ENCODE measurements at places on chromosomes 11 and 22.

GRCh38 chr11:73397468-73398131 lies 21.4 kb downstream of the RELT start:
- DNase-seq: peak; percentile 67

DNA sequence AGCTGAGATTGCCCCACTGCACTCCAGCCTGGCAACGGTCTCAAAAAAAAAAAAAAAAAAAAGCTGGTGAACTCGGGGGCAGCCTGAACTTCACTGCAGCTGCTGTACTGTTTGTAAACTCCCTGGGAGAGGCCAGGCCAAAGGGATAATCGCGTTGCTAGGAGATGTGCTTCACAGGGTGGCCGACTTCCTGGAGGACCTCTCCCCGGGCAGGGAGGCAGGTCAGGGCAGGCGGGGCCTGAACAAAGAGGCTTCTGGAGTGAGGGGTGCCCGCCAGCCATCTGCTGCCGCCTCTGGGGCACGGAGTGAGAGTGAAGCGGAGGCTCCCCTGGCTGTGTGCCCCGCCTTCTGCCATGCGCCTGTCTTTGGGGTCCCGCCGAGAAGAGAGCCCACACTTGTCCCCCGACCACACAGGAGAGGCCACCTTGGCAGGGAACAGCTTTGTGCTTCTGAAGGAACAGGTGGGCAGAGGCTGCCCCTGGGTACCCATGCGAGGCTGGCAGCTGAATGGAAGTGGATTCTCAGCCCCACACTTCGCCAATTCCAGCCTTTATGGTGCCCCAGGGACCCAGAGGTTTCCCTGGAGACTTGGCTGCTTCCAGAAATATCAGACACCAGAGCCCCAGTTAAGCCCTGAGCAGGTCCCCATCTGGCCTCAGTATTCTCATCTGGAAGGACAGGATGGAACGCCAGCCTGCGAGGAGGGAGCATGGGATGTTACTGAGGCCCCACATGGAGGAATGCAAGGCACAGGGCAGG lies 29.6 kb downstream of the TMEM184B start:
- no peak for DNase-seq

DNA sequence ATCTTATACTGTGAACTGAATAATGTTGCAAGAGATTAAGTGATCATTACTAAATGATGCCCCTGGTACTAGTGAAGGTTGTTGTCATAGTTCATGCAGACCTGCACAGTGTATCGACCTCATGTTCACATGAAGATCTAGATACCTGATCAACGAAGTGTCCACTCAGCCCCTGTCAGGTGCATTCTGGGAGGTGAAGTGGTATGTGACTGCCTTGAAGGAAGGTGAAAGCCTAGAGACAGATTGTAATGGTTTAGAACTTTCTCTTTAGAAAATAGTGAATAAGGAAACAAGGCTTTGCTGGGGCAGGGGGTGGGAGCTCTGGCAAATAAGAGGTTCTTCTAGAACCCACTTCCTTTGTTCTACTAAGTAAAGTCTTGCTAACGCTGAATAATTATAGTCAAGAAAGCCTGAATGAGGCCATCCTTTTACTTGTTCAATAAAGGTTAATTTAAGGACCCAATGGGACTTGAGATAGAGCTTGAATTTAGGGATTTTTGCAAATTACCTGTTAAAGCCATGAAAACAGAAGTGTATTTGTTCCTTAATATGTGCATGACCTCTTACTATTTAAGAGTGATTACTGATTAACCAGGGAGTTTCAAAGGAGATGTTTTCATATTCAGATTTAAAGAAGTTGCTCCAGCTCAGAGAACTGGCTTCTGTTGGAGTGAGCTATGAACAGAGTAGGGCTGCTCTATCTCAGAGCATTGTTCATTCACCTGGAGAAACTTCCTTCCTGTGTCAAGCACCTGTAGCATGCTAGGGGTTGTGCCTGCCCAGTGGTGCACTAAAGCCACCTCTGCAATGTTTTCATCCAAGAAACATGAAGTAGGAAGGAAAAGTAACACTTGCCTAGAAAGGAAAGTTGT lies 45.3 kb downstream of the C22orf31 start:
- no peak for DNase-seq

DNA sequence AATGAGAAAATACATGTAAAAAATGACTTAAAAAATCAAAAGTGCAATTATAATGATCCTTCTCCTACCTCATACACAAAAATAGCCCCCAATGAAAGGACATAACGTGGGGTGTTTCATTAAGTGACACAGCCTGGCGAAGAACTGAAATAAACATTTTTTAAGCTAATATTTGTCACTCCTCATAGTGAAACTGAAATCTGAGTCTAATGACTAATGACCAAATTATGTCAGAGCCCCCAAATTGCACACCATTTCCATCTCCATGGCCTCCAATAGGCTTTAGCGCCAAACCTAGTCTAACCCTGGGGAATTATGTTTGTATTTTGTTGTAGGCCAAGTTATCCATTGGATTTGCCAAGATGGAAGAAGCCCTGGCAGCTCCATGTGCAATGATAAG lies 119.1 kb downstream of the WT1 start:
- no peak for DNase-seq

DNA sequence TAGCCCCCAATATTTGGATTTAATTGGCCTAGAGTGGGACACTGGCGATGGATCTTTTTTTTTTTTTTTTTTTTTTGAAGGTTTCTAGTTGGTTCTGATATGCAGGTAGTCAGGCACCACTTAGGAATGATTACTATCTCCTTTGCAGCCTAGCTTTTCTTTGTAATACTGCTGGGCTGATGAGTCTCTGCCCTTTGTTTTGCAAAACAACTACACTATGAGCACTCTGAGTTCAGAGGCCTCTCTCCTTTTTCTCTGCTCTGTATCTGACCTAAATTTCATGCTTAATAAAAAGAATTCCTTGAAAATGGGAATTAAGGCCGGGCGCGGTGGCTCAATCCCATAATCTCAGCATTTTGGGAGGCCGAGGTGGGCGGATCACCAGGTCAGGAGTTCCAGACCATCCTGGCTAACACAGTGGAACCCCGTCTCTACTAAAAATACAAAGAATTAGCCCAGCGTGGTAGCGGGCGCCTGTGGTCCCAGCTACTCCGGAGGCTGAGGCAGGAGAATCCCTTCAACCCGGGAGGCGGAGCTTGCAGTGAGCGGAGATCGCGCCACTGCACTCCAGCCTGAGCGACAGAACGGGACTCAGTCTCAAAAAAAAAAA lies 1312.3 kb downstream of the FAM181B start:
- DNase-seq: no peak

DNA sequence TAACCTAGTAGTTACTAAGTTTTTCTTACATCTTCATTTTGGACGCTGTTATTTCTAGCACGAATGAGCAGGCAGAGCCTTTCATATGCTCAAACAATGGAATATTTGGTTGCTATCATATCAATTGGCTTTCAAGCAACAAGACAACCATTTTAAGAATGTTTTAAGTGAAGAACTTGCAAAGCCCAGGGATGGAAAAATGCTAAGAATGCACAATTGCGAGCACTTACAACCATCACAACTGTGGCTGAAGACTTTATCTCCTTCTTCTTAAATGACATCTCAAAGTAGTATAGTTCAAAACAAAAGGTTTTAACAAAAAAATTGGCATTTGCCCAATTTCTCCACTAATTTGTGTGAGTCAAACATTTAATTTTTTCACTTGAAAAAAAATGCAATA lies 8.3 kb upstream of the MMP1 start:
- DNase-seq: no peak

- DNase-seq: no peak
These were observed 5.9 kb upstream of the ALKBH3 start for GRCh38 chr11:43874738-43875137.

- DNase-seq: no peak
These were observed 42.0 kb downstream of the MCHR1 start for GRCh38 chr22:40721266-40721665.

GRCh38 chr11:78022397-78023396 lies at the start of gene KCTD14:
Gene KCTD14, minus strand, starts transcription at chr11:78023276. Its CDS starts 27 bp downstream, at chr11:78023249.
- DNase-seq: no peak

- no peak for DNase-seq
These were observed 71.4 kb upstream of the BMAL1 start for GRCh38 chr11:13206086-13206640.

DNA sequence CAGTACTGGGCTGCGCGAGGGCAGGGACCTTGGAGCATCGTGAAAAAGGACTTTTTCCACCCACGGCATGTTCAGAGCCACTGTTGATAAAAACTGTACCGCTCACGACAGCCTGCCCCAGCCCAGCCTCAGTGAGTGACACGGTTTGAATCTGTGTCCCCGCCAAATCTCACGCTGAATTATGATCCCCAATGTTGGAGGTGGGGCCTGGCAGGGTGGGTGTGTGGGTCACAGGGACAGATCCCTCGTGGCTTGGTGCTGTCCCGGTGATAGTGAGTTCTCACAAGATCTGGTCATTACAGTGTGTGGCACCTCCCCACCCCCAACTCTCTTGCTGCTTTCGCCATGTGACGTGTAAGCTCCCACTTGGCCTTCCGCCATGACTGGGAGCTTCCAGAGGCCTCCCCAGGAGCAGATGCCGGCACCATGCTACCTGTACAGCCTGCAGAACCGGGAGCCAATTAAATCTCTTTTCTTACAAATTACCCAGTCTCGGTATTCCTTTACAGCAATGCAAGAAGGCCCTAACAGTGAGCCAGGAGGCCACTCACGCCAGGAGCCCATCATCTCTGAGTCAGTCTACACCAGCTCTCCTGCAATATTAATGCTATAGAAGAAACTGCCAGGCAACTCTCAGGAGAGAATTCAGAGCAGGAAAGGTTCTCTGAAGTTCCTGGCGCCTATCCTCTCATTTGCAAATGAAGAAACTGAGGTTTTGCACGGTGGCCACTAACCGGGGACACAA lies 1.3 kb downstream of the TOLLIP start:
- no peak for DNase-seq
